ENCODE measurements at places on chromosomes 4 and X.

- no peak for DNase-seq
Measured at GRCh38 chr4:88865466-88865865, 167.8 kb upstream of the NAP1L5 start.

DNA sequence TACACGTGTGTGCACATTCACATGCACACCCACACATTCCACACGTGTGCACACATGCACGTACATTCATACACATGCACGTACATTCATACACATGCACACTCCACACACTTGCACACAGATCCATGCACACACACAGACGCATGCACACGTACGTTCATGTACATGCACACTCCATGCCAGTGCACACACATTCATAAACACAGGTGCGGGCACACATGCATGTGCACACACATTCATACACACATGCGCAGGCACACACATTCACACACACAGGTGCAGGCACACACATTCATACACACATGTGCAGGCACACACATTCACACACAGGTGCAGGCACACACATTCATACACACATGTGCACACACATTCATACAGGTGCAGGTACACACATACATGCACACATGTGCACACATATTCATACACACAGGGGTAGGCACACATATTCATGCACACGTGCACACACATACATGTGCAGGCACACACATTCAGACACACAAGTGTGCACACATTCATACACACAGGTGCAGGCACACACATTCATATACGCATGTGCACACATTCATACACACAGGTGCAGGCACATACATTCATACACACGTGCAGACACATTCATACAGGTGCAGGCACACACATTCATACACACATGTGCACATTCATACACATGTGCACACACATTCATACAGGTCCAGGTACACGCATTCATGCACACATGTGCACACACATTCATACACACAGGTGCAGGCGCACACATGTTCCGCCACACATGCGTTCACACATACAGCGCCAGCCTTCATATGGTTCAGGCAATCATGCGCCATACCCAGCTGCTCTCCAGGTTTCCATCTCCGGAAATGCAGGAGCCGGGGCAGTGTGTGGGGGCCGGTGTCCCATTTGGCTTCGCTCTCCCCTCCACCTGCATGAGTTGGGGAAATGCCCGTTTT, 124.8 kb downstream of the HMX1 start:
- DNase-seq, result no peak

- DNase-seq, result no peak
Measured at GRCh38 chr4:98162696-98163095, 19.4 kb upstream of the STPG2 start.

- DNase-seq, result no peak
Measured at GRCh38 chr4:31106419-31106818, 386.2 kb downstream of the PCDH7 start.

DNA sequence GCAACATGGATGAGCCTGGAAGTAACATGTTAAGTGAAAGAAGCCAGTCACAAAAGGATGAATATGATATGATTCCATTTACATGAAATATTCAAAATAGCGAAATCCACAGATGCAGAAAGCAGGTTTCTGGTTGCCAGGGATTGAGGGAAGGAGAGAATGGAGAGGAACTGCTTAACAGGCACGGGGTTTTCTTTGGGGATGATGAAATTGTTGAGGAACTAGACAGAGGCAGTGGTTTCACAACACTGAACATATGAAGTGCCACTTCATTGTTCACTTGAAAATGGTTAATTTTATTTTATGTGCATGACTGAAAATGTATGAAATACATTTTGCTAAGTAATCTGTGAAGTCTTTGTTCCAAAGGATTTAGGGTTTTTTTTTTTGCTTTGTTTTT, 182.5 kb upstream of the TBL1X start:
- no peak for DNase-seq

DNA sequence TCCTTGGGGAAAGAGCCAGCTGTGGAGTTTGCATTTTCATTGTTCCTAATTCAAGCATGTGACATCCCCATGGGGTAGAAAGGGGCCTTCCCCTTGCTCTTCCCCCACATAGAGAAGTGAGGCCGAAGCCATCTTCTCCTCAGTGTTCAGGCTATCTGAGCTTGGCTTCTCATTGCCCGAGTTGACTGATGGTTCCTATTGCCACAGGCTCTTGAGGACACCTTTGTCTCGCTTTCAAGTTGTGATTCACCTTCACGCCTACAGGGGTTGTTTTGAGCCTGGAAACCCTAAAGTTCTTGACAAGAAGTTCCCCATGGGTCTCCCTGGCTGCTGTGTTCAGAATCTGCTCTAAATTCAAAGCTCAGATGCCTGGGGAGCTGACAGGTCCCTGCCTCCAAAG, 25.0 kb downstream of the CCNQ start:
- peak; percentile 25 for DNase-seq

GRCh38 chr4:34720571-34720970, 1523.7 kb downstream of the ARAP2 start:
- DNase-seq, result no peak

GRCh38 chr4:30605616-30606190, 114.5 kb upstream of the PCDH7 start:
- DNase-seq, result no peak

DNA sequence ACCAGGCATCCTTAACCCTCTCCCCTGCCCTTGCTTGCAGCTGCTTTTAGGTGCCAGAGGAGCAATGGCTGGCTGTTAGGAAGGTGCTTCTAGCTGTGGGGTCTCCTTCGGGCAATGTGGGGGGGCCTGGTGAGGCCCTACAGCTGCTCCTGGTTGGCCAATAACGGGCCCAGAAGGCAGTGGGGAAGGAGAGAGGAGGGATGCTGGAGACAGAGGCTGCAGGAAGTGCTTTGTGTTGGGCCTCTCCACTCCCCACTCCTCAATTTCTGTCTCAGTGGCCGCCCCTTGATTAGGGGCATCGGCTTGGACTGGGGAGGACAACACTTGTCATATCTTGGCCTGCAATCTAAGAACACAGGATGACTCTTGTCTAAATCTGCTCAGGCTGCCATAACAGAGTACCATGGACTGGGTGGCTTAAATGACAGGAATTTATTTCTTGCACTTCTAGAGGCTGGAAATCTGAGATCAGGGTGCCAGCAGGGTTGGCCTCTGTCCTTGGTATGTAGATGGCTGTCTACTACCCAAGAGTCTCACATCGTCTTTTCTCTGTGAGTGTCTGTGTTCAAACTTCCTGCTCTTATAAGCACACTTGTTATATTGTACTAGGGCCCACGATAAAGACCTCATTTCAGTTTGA, 374.3 kb downstream of the MID1IP1 start:
- DNase-seq, result no peak

DNA sequence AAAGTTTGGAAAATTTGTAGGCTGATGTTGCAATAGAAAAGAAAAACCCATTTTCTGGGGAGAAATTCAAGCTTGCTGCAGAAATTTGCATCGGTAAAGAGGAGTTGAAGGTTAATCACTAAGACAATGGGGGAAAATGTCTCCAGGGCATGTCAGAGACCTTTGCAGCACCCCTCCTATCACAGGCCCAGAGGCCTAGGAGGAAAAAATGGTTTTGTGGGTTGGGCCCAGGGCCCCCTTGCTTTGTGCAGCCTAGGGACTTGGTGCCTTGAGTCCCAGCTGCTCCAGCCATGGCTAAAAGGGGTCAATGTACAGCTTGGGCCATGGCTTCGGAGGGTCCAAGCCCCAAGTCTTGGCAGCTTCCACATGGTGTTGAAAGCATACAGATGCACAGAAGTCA, 17.8 kb downstream of the TMSB15A start:
- DNase-seq, result no peak

DNA sequence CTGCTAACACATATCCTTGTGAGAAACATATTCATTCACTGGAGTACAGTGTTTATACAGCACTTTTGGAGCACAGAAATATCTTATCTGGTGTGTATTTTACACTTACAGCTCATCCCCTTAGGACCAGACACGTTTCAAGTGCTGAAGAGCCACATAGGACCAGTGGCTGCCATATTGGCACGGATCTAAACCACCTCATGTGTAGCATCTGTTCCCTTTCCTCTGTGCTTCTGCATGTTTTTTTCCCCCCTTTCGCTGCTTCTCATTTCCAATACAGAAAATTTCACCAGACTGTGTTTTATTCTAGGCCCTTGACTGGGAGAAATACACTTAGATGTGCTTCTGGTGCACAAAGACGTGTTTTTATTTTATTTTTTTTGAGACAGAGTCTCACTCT, 69.7 kb upstream of the RBMX start:
- no peak for DNase-seq

- no peak for DNase-seq
Measured at GRCh38 chr4:108172231-108172752, 3.6 kb upstream of the LEF1 start.

GRCh38 chr4:39023059-39023458, 9.2 kb downstream of the TMEM156 start:
- no peak for DNase-seq

DNA sequence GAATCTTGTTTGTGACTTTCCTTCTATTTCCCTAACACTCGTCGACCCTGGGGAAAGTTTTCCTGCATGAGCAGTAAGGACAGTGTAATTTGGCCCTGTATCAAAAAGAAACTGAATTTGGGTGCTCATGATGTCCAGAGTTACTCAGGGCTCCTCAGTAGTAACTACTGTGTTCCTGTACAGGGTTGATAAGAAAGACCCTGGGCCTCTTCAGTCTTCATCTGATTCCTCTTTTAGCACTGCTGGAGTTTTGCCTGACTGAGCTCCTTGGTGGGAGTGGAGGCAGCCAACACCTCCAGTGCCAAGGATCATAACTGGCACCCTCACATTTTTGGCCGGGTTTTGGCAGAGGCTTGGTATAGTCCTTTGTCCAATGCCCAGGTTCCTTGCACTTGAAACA, 7.1 kb upstream of the AREG start:
- DNase-seq, result no peak

GRCh38 chr4:38128478-38129459, 168.6 kb downstream of the PTTG2 start:
- peak; percentile 84 for DNase-seq

GRCh38 chr4:40987151-40987550, 227.2 kb downstream of the APBB2 start:
- DNase-seq, result no peak

- DNase-seq, result no peak
Measured at GRCh38 chr4:158444621-158445020, 77.1 kb upstream of the RXFP1 start.

DNA sequence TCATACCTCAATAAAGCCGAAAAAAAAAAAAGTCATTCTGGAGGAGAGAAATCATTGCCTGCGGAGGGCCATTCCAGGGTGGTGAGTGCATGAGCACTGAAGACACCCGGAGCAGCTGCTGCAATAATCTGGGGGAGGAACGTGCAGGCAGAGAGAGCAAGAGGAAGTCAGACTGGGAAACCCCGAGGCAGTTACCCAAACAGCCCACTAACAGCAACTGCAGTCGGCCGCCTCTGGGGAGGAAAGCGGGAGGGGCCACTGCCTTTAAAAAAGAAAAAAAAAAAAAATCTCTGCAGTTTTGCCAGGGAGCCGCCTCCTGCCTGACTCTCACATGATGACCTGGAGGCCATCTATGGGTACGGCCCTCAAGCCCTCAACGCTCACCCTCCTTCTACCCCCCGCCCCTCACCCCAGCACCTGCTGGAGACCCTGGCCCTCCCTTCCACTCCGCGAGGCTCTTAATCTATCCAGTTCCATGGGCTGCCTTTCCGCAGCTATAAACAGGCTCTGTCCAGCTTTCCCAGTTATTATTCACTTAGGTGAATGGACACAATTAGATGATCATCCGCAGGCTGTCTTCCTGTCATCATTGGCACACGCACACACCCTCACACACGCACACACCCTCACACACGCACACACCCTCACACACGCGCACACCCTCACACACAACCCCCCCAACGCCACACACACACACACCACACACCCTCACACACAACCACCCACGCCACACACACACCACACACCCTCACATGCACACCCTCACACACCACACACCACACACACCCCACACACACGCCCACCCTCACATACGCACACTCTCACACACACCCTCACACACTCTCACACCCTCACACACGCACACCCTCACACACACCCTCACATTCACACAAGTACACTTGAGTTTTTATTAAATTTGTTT, 3.4 kb upstream of the AVPR2 start:
- DNase-seq, result peak; percentile 52

DNA sequence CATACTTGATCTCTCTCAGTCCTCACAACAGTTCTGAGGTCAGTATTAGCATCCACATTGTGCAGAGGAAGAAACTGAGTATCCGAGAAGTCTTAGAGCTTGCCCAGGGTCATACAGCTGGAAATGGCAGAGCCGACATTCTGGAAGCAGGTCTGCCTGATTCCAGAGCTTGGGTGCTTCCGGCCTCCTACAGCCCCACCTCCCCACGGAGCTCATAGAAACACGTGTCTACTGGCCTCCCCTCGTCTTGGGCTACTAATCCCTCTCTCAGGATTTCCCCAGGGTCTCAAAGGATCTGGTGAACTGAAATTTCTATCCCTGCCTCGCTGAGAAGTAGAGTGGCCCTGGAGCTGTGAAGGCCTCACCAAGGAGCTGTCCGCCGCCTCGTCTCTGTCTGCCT, 12.0 kb upstream of the KDM5C start:
- DNase-seq, result no peak

GRCh38 chr4:2797545-2798305, 4.8 kb downstream of the SH3BP2 start:
- DNase-seq, result peak; percentile 69

GRCh38 chrX:133213117-133213516, 5.0 kb downstream of the TFDP3 start:
- DNase-seq, result no peak

GRCh38 chrX:119398587-119398973, 556 bp upstream of the SLC25A43 start:
- no peak for DNase-seq

DNA sequence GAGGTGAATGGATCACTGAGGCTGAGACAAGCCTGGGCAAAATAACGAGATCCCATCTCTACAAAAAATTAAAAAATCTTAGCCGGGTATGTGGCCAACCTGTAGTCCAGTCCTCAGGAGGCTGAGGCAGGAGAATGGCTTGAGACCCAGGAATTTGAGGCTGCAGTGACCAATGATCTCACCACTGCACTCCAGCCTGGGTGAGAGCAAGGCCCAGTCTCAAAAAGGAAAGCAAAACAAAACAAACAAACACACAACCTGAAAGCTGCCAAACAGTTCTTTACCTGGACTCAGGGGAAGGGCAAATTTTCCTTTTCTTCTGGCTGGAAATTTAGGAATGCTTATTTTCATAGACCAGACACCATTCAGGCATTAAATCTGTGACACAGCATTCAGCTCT, 163.1 kb upstream of the FAT1 start:
- DNase-seq, result no peak

GRCh38 chrX:9102956-9103355, 69.0 kb upstream of the FAM9B start:
- DNase-seq, result no peak

Measured in activated T-cell treated with anti-CD3 and anti-CD28 coated beads, Interleukin-2, amount 50 U/mL, for 48 hours (primary cell).